ENCODE measurements at places on chromosomes 13 and 19.

- peak; percentile 23 for DNase-seq
Observed at GRCh38 chr19:17424743-17425365, 5.0 kb downstream of the MVB12A start.

DNA sequence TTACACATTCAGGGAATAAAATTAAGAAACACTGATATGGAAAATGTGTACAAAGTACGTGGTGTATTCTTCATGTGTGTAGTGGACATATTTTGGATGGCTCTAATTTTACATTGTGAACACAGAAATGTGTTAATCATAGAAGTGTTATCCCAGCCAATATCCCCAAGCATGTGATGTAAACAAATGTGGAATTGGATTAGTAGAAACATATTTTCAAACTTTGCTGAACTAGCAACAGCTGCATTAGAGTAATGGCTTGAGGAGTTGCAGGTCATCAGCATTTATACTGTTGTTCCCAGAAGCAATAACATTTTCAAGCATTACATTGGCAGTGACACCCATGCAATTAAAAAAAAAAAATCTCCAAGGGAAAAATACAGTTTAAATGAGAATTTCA is 600.6 kb downstream of the SLITRK1 start:
- DNase-seq: no peak

- peak; percentile 72 for DNase-seq
Observed at GRCh38 chr19:10863107-10863717, 8.1 kb upstream of the CARM1 start.

GRCh38 chr19:2815191-2815614 is 4.5 kb upstream of the ZNF554 start:
- no peak for DNase-seq

DNA sequence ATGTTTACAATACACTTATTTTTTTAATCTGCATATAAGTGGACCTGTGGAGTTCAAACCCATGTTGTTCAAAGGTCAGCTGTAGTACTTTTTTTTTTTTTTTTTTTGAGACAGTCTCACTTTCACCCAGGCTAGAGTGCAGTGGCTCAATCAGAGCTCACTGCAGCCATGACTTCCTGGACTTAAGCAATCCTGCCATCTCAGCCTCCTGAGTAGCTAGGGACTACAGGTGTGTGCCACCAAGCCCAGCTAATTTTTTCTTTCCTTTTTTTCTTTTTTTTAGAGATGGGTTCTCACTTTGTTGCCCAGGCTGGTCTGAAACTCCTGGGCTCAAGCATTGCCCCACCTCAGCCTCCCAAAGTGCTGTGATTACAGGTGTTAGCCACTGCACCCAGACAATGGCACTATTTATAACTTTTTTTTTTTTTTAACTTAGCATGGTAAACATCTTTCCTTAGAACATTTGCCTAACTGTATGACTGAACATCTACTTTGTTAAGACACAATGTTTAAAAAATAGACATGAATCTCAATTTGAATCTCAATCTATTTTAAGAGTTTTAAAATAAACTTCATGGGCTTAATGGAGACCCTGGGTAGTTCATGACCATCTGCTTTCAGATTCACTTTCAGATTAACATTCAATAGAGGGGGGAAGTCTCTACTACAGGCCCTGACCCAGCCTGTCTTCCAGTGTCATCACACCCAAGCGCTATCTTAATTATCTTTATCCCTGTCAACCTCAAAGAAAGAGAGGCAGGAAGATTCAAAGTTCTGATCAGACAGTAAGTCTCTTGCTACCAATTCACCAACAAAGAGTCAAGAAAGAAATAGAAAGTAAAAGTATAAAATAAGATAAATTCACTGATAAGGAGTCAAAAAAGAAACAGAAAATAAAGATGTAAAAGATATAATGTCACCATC is 97.7 kb upstream of the DOCK9 start:
- DNase-seq: no peak

DNA sequence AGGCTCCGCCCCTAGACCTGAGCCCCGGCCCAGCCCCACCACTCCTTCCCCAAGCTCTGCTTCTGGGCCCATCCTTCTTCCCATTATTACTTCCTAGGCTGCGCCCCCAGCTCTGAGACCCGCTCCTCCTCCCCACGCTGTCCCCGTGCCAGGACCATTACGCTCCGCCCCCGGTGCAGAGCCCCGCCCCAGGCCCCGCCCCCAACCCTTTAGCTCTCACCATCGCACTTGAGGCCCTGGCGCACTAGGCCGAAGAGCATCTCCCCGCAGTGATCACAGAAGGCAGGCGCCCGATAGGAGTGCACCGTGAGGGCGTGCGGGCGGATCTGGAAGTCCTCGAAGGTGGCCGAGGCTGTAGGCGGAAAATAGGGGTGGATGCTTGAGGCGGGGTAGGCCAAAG is 6.2 kb downstream of the PRKD2 start:
- no peak for DNase-seq

GRCh38 chr19:16328824-16329482 is 4.3 kb downstream of the KLF2 start:
- no peak for DNase-seq

DNA sequence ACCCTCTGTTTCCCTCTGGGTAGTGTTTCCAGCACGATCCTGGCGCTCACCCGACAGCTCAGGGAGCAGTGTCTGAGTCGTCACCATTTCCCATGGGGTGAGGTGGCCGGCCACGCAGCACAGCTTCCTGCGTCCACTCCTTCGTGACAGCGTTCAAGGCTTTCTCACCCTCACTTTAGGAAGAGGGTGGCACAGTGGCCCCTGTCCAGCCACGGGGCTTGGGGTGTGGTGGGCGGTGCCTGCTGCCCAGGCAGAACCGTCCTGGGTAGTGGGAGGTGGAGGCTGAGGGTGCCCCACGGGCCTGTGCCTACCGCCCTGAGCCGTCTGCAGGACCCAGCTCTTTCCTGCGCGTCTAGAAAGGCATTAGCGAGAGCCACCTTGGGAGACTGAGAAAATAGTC is 21.9 kb downstream of the LAMP1 start:
- no peak for DNase-seq

DNA sequence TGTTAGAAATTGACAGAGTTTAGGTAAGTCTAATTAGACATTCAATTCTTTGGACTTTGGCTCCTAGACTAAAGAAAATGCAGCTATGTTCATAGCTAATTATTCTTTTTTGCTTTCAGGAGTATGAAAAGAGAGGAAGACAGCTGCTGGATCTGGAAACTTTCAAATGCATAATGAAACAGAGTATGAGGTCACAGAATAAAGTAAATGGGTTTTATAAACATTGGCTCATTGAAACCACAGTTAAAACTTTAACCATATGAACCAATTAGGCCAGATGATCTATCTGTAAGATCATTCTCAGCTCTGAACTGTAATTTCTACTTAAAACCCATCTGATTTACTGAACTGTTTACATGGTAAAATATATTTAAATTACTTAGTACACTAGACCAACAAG is 82.7 kb downstream of the TEX26 start:
- no peak for DNase-seq

DNA sequence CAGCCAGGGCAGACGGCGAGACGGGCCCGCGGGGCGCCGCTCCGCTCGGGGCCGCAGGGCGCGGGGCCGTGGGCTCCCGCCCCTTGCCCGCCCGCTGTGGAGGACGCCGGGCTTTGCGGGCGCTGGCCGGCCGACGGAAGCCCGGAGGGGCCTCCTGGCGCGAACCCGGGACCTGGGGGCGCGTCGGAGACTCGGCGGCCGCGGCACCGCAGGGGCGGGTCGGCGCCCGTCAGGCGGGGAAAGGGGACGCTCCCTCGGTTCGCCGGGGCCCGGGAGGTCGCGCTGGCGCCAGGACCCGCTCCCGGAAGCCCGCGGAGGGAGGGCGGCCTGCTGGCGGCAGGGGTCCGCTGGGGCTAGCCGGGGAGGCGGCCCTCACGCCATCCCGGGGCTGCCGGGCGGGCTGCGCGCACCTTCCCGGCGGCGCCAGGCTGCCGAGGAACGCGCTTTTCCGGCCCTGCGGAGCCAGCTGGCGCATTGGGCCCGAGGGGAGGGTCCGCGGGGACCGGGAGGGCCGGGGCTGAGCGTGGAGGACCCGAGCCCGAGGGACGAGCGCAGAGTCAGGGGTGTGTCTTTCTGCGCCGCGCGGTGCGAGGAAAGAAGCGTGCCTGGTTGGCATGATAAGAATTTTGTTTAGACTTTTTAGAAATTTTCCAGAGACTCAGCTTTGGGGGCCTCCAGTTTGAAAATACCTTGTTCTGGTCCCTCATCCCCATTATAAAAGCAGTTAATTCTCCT is 511 bp downstream of the GARRE1 start:
- DNase-seq: no peak

GRCh38 chr19:36058481-36059179 is 3.9 kb downstream of the WDR62 start:
- no peak for DNase-seq

DNA sequence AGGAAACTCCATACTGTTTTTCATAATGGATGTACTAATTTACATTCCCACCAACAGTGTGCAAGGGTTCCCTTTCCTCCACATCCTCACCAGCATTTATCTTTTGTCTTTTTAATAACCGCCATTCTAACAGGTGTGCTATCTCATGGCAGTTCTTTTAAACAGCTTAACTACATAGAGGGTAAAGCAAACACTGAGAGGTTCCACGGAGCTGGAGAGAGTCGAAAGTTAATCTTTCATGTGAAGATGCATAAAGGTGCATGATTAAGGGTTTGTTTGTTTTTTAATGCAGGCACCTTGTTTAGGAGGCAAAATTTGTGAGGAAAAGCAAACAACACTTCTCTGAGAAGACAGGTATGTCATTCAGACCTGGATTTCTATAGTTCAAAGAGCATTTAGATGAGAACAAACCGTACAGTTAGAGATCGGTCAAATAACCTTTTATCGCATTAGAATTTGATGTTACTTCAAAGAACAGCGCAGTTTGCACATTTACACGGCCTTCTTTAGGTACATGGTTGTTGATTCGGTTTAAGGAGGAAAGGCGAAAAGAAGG is 193.9 kb downstream of the RBM26 start:
- DNase-seq: no peak

DNA sequence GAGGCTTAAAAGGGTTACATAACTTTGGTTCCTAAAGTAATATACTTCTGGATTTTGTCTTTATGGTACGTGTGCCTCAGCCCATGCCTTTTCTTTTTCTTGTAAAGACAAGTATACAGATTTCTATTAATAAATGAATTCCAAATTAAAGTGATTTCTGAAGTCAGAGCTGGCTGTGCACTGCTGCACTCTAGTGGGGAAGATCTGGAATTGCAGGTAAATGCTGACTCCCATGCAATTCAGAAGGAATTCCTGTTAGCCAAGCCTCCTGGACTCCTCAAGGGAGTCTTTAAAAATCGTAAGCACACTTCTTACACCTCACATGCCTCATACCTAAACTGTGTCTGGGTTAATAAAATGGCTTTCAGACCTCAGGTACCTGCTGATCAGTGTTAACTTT is 118.4 kb upstream of the SLC7A1 start:
- peak; percentile 45 for DNase-seq

- peak; percentile 87 for DNase-seq
Observed at GRCh38 chr13:40377783-40378182, 288.7 kb downstream of the FOXO1 start.

DNA sequence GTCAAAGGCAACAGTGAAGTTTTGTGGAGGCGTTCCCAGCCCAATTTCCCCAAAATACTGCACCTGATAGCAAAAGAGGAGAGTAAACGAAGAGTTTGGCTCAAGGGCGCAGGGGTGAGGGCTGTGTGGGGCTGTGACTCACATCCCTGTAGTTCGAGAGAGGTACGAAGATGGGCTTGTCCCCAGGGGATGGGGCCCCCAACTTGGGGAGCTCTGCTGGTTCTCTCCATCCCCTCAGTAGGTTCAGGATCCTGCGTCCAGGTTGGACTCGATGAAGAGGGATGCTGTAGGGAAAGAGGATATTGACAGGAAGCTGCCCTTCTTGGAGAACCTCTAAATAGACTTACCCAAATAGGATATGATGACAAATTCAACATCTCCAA is 3.4 kb downstream of the NAPSA start:
- DNase-seq: no peak

- DNase-seq: peak; percentile 26
Observed at GRCh38 chr19:51259348-51260245, 8.7 kb downstream of the SIGLECL1 start.

- no peak for DNase-seq
Observed at GRCh38 chr13:105016266-105016665, 1519.2 kb downstream of the EFNB2 start.

GRCh38 chr19:46634045-46634655 is 1.9 kb downstream of the GNG8 start:
- DNase-seq: peak; percentile 86

DNA sequence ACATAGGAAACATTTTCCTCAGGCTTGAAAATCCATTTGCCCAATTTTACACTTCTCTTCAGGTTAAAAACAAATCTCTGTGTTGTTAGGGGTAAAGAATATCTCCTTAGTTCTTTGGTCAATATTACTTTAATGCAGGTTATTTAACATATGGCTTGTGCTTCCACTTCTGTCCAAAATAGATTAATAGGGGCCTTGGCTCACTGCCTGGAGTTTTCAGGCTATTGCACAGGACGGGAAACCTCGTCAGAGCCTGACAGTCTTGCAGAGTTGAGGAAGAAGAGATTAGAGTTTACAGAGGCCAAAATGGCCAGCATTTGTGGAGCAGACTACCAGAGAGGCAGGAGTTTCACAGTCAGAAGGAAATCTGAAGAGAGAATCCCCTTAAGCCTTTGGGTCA is 863.9 kb upstream of the GPC6 start:
- DNase-seq: peak; percentile 1

GRCh38 chr13:63700350-63700749 is 2284.7 kb upstream of the PCDH20 start:
- DNase-seq: no peak

DNA sequence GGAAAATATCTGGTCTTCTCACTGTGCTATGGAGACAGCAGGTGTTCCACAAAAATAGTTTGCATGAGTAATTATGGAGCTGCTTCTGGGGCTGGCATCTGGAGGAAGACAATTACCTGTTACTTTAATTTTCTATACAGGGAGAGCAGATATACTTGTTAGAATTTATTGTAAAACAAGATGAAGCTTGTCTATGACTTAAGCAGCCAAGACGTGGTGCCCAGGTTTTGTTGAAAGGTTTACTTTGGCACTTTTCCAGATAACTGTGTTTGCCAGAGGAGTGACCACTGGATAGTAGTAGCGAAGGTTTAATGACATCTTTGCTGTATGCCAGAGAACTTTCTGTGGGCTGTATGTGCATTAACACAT is 134.5 kb upstream of the KL start:
- no peak for DNase-seq

DNA sequence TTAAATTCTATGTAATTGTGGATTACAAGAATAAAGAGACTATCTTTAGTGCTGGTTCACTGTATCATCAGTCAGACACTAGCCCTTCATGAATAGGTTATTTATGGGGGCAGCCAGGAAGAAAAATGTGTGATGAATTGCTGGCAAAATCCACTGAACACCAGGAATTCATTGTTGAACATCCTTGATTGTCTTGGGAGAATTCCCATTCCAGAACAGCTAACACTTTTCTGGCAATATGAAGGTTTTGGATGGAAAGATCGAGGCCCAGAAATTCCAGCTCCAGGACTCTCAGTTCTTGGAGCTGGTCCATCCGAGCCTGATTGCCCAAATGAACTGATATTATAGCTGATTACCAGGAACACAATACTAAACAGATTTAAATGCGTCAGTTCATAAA is 11.5 kb upstream of the SPART start:
- peak; percentile 54 for DNase-seq
